ENCODE measurements at places on chromosomes 7 and 10. TPM values are rescaled to one million over a fixed set of nuclear protein-coding genes. Genes with fewer than 3 reads are reported as not detected.

GRCh38 chr10:26448292-26448691, 10.2 kb downstream of the APBB1IP start:
- H3K27ac ChIP-seq = no peak overlapping the region
- H3K27me3 ChIP-seq = no peaks in the 10 kb centered on the region
- DNase-seq = no peak
- no peaks in the 10 kb centered on the region for H3K36me3 ChIP-seq
- peaks cover 10% of the 10 kb centered on the region for H3K4me1 ChIP-seq

DNA sequence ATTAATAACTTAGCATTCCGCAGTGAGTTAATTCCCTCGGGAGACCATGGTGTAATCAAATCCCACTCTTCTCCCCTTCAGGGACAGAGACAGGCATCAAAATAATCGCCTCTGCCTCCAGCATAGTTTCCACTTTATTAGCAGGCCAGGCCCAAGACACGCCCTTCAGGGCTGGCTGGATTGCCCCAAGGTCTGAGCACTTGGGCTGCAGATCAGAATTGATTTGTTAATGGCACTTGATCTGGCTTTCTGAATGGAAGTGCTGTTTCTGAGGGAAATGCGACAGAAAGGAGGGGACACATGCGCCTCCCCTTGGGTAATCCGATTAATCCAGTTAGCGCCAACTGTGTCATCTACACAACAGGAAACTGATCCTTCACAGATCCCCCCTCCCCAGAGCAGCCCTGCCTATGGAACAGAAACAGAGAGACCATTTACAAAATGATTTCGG, 15.6 kb downstream of the CHAT start:
- peaks cover 31% of the 10 kb centered on the region for H3K27me3 ChIP-seq
- H3K4me3 ChIP-seq = no peak overlapping the region
- H3K4me1 ChIP-seq = no peaks in the 10 kb centered on the region

DNA sequence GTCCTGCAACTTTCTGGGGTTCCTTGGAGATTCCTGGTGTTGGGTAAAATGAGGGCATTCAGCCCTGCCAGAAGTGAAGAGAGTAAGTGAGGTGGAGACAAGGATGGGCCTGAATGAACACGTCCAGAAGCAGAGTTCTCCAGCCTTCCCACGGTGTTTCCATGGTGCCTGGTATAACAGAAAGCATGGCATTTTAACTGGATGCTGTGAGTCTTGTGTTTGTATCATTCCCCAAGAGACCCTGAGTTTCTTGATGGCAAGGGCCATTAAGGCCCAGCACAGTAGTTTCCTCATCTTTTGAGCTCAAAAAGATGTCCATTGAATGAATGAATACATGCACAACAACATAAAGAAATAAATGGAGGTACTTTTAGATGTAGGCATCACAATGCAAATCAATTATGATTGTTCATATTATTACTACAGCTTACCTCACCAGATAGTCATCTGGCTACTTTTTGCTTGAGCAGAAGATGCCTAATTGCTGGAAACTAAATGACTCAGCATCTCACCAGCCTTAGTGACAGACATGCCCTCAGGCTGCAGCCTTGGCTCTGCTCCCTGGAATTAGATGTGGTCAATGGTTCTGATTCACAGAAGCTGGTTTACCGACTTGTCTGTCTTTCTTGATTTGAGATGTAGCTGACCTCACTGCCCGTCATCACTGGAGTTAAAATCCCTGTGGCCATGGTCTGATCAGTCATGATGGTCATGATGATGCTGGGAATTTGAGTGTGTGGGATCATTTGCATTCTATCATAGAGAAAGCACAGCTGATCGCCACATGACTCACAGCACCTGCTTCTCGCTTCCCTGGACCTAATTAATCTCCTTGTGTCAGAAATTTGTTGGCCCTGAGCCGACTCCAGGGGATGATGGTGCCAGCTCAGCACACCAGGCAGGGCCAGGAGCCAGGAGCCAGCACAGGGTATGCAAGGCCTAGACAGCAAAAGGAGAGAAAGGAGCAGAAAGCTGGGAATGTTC, 83.9 kb downstream of the CXCL12 start:
- H3K4me3 ChIP-seq = no peak overlapping the region
- H3K36me3 ChIP-seq = no peaks in the 10 kb centered on the region
- DNase-seq = peak; percentile 98
- H3K27ac ChIP-seq = peak overlapping the region; percentile 63
- no peaks in the 10 kb centered on the region for H3K27me3 ChIP-seq

DNA sequence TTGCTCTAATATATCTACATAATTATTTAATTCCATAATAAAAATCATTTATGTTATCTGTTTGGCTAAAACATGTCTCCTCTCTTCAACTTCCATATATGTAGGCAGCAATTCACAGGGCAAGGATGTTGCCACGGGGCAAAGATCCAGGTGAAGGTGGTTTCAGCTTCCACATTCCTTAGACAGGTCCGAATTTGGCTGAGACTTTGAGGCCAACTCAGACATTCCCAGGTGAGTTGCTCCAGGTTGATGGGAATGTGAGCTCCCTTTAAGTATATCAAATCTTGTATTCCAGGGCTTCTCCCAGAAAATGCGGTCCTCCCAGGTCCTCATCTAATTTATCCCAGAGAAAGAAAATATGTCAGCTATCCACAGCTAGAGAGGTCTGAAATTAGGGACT, 15.1 kb upstream of the AOAH start:
- H3K36me3 ChIP-seq = no peaks in the 10 kb centered on the region
- no peaks in the 10 kb centered on the region for H3K4me1 ChIP-seq
- no peaks in the 10 kb centered on the region for H3K27me3 ChIP-seq
- H3K4me3 ChIP-seq = no peak overlapping the region
- DNase-seq = no peak
- H3K27ac ChIP-seq = no peak overlapping the region

DNA sequence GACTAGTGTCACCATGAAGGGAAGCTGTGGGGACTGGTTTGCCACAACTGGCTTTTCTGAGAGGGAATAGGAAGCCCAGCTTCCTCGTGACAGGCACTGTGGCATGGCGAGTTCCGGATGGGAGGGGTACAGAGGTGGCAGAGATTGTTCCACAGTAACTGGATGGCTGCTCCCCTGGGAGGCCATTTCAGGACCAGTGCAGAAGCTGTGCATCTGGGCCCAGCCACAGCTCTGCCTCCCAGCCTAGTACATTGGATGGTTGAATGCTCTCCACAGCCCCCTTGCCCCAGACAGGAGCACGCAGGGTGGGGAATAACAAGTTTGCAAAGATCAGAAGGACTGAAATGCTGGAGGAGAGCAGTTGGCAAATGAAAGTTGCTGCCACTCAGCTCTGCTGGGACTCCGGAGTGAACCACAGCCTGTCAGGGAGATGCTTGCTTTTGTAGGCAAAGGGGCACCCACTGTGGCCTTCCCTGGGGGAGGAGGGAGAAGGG, 51.8 kb downstream of the GSDME start:
- H3K27me3 ChIP-seq = no peaks in the 10 kb centered on the region
- no peaks in the 10 kb centered on the region for H3K36me3 ChIP-seq
- no peak for DNase-seq
- no peak overlapping the region for H3K4me3 ChIP-seq

The TAS2R3 gene
- total RNA-seq = not detected

The MEOX2 gene
- total RNA-seq = not detected

The GRB10 gene
- total RNA-seq = 24.0 TPM

GRCh38 chr7:142787034-142787768, 16.4 kb downstream of the PRSS2 start:
- H3K4me3 ChIP-seq = no peak overlapping the region
- H3K27me3 ChIP-seq = peaks cover 30% of the 10 kb centered on the region
- H3K27ac ChIP-seq = no peak overlapping the region
- H3K4me1 ChIP-seq = no peaks in the 10 kb centered on the region
- no peak for DNase-seq

DNA sequence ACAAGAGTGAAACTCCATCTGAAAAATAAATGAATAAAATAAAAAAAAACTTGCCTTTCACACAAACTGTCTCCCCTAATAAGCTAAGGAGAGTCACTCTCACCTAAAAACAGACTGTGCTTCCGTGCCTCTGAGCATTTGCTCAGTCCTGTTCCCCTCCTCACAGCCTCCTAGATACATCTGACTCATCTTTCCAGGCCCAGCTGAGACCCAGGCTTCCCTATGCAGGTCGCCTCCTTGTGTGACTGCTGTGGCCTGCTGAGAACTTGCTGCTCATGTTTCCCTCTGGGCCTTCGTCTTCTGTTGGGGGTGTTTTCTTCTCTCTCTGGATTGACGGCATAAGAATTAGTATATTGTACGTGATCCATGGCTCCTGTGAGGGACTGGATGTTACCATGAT, 777.7 kb downstream of the LRMDA start:
- no peak overlapping the region for H3K27ac ChIP-seq
- H3K27me3 ChIP-seq = no peaks in the 10 kb centered on the region
- peaks cover 16% of the 10 kb centered on the region for H3K4me1 ChIP-seq
- DNase-seq = peak; percentile 72
- H3K36me3 ChIP-seq = no peaks in the 10 kb centered on the region

The AZGP1 gene
- total RNA-seq = not detected

The PTEN gene
- 93.9 TPM for total RNA-seq

DNA sequence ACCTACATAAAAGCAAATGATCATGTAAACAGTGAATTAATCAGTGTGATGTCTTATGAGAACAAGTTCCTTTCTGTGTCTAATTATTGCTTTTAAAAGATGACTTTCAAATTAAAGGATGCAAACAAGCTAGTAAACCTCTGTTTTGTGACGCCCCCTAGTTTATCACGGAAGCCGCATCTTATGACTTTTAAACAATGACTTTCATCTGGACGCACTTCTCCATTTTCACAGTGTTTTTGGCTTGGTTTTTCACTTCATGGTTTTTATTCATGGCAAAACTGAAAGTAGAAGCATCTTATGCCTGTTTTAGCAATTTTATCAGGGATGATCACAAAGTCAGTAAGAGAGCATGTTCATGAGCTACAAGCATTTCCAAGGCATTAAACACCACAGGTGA, 35.0 kb downstream of the ITGA8 start:
- H3K27ac ChIP-seq = no peak overlapping the region
- peaks cover 26% of the 10 kb centered on the region for H3K27me3 ChIP-seq
- DNase-seq = no peak
- H3K4me3 ChIP-seq = no peak overlapping the region

The CFAP43 gene
- not detected for total RNA-seq

- no peaks in the 10 kb centered on the region for H3K27me3 ChIP-seq
- H3K36me3 ChIP-seq = no peaks in the 10 kb centered on the region
- no peaks in the 10 kb centered on the region for H3K4me1 ChIP-seq
- no peak overlapping the region for H3K4me3 ChIP-seq
Measured at GRCh38 chr7:33232632-33233145, 103.3 kb downstream of the BBS9 start.

GRCh38 chr7:149621776-149622175, 124.2 kb upstream of the ZNF746 start:
- no peak overlapping the region for H3K4me3 ChIP-seq
- no peak for DNase-seq
- H3K27me3 ChIP-seq = no peaks in the 10 kb centered on the region
- no peak overlapping the region for H3K27ac ChIP-seq
- peaks cover 12% of the 10 kb centered on the region for H3K4me1 ChIP-seq

- H3K27ac ChIP-seq = no peak overlapping the region
- no peak overlapping the region for H3K4me3 ChIP-seq
- no peaks in the 10 kb centered on the region for H3K36me3 ChIP-seq
- H3K27me3 ChIP-seq = no peaks in the 10 kb centered on the region
- H3K4me1 ChIP-seq = no peaks in the 10 kb centered on the region
Measured at GRCh38 chr10:122884166-122884565, 4.8 kb upstream of the FAM24B start.

- peaks cover 46% of the 10 kb centered on the region for H3K4me1 ChIP-seq
- H3K36me3 ChIP-seq = peaks cover 2% of the 10 kb centered on the region
- DNase-seq = peak; percentile 46
- H3K27ac ChIP-seq = peak overlapping the region; percentile 95
- no peaks in the 10 kb centered on the region for H3K27me3 ChIP-seq
Measured at GRCh38 chr10:70193391-70193844, 23.1 kb upstream of the SAR1A start.

DNA sequence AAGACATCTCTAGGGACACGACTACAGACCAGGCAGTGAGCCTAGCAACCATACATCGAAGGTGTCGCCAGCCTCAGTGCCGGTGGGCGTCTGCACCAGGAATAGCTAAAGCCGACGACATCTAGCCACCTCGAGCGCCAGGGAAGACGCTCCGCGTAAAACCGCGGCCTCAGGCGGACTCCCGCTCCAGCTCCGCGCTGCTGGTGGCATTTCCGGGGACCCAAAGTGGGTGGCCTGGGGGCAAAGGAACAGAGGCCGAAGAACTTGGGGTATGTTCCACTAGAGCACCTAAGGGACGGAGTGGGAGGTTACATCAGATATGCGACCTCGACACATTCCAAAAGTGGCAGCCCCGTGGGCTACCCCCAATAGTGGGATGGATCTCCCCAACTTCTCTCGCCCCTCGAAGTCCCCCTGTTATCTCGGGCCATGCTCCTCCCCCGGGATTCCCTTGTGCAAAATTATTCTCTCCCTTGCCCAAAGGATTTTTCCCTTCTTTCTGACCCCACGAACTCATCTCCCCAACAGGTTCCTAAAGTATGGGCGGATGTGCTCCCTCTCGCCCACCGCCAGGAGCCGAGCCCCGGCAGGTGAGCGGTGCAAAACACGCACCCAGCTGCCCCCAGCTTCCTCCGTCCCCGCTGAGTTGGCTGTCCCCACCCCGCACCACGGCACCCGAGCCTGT, 1.2 kb downstream of the KCNMA1 start:
- H3K27me3 ChIP-seq = no peaks in the 10 kb centered on the region
- H3K4me1 ChIP-seq = peaks cover 3% of the 10 kb centered on the region
- no peaks in the 10 kb centered on the region for H3K36me3 ChIP-seq
- no peak overlapping the region for H3K27ac ChIP-seq
- peak; percentile 47 for DNase-seq

DNA sequence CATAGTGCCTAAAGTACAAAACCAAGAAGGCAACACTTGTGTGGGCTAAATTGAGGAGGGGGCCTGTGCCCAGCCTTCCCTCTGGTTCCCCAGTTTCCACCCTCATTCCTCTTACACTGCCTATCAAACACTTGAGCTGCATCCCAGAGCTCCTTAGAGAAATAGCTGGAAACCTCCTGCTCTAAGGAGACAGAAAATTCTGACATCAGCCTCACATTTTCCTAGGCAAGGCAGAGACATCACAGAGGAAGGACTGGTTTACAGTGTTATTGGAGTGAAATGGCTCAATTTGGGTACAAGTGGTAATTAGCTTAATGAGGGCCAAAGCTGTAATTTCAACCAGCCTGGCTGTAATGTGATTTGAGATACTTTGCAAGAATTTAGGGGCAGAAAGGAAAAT, 192.3 kb upstream of the AOAH start:
- no peaks in the 10 kb centered on the region for H3K4me1 ChIP-seq
- no peak for DNase-seq
- H3K4me3 ChIP-seq = no peak overlapping the region

DNA sequence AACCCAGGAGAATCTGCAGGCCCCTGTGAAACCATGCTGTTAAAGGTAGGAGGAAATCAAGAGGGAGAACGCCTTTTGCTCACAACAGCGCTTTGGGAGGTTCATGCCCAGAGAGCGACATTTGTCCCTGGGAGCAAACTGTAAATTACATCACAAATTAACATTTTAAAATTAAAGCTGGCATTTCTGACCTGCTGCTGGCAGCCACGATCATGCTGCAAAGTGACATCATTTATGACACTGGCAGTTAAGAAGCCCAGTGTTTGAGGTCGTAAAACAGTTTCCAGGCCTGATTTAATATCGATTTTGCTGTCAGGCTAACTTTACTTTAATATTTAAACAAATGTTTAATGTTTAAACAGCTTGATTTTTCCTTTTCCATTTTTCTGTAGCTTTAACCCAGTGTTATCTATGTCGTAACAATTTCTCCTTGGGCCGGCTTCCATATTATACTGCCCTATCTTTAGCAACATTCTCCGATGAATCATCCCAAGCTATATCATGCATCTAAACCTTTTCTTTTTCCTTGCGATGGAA, 86.5 kb upstream of the NPVF start:
- no peaks in the 10 kb centered on the region for H3K27me3 ChIP-seq
- peak; percentile 4 for DNase-seq
- H3K4me1 ChIP-seq = no peaks in the 10 kb centered on the region
- no peak overlapping the region for H3K4me3 ChIP-seq
- no peak overlapping the region for H3K27ac ChIP-seq

All from GM23248 (cell line).